NCI-H1092 treated with DMSO at 0.1 percent for 48 hours (cell line): ENCODE measurements at places on chromosomes 7 and 10.
A peak's percentile ranks its signal among the peaks of the same experiment; 100 is the strongest.

GRCh38 chr7:157476201-157476600 lies 139.4 kb downstream of the DNAJB6 start:
- no peak for DNase-seq

DNA sequence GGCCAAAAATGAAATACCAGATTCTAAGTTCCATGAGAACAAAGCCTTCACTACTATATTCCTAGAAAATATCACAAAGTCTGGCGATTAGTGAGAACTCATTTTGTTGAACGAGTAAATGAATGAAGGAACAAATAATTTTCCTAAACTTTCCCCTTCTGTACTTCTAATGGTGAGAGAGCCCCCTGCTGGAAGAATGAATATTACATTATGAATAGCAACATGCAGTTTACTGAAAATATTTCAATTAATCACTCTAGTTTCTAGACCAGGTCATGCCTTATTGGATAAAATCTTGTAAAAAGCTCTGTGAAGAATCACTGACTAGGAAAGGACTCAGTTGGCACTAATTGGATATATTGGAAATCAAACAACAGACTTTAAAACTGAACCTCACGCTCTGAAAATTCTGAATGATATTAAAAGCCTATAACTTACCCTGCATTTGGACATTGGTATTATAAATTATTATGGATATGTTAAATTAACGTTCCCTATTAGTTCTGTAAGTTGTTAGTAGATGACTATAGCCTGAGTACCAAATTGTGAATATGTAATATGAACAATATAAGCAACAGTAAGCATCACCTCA lies 32.4 kb upstream of the MTPN start:
- peak; percentile 65 for DNase-seq

GRCh38 chr7:140317999-140318398 lies 80.3 kb downstream of the SLC37A3 start:
- no peak for DNase-seq

GRCh38 chr10:21978191-21978862 lies 25.2 kb downstream of the DNAJC1 start:
- peak; percentile 5 for DNase-seq

DNA sequence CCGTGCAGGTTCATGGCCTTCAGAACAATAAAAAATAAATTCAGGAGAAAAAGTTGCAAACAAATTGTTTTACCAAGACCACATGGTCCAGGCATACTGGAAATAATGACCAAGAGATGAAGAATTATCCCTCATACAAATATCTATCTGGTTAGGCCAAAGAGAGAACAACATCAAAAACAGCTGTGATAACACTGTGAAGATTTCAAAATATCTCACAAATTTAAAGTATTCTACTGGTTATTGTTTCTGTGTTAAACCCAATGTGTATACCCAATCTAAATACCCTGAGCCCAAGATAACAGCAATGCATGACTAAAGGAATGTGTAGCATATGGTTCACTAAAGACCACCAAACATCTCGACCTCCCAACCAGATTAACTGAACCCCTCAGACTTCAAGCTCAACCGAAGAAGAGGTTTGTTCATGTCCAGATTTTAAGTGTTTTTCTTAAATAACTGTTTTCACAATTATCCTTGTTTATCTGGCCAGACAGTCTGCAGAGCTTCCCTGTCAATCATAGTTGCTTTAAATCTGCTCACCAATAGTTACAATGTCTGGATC lies 10.9 kb downstream of the OR9A2 start:
- DNase-seq: no peak

DNA sequence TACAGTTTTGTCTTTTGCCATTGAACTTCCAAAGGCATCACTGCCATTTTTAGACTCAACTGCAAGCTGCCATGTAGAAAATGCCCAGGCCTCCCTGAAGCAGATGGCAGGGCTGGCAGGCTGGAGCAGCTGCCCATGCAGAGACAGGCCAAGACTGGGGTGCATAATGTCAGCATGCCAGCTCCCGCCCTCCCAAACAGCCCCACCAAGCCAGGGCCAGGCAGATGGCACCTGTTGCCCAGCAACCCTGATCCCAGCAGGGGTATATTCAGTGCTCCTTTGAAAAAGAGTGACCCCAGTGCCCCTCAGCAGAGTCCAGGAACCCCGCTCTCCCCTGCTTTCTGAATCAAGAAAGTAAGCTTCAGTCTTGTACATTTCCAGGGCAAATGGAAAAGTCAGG lies 32.6 kb downstream of the VSTM4 start:
- DNase-seq: peak; percentile 79

DNA sequence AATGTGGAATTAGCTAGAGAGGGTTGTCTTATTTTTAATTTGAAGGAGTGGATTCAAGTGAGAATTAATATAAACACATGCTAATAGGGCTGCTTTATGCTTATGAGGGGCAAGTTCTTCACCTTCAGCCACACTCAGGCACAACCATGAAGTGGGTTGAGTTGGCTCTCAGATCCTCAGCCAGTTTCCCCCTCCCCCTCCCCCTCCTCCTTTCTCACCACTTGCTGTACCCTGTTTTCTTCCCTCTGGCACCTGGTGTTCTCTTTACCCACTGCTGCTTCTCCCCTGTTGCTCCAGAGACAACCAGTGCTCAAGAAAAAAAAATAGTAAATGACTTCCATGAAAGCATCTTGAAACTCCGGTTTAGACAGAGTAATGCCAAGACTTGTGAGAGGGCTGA lies 1083.3 kb downstream of the CNTNAP2 start:
- no peak for DNase-seq

DNA sequence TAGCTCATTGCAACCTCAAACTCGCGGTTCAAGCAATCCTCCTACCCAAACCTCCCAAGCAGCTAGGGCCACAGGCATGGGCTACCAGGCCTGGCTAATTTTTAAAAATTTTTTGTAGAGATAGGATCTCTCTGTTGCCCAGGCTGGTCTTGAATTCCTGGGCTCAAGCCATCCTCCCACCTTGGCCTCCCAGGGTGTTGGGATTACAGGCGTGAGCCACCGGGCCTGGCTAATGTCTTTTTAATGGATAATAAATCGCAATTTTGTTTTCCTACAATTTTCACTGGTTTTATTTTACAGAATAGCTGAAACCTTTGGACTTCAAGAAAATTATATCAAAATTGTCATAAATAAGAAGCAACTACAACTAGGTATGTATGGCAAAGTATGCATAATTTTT lies 10.9 kb downstream of the NUB1 start:
- DNase-seq: no peak

DNA sequence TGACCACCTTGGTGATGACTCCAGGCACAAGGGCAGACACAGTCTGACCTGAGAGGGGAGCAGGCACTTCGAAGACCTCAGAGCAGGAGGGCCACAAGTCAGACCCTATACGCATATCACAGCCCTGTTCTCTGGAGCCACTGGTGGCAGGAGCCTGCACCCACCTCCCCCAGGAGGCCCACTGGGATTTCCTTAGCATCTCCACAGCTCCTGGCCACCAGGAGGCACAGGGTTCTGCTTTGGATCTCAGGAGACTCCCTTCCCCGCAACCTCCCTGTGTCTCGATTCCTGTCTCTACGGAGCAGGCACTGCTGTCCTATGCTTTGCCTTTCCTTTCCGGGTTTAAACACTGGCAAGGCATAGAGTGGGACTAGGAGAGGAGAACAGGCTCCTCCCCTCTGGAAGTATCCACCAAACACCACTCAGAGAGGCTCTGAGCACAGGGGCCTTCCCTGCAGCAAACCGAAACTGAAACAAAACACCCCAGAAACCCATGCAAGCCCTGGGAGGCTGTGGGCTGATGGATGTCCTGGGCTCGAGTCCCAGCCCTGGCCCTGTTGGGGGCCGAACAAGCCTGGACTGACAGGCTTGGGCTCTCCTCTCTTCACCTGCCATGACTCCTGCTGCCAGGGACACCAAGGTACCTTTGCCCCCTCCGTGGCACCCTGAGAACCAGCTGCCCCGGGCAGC lies 166.3 kb downstream of the NEURL1 start:
- no peak for DNase-seq

- no peak for DNase-seq
These were observed 306.4 kb upstream of the MYO3A start for GRCh38 chr10:25627606-25628005.

DNA sequence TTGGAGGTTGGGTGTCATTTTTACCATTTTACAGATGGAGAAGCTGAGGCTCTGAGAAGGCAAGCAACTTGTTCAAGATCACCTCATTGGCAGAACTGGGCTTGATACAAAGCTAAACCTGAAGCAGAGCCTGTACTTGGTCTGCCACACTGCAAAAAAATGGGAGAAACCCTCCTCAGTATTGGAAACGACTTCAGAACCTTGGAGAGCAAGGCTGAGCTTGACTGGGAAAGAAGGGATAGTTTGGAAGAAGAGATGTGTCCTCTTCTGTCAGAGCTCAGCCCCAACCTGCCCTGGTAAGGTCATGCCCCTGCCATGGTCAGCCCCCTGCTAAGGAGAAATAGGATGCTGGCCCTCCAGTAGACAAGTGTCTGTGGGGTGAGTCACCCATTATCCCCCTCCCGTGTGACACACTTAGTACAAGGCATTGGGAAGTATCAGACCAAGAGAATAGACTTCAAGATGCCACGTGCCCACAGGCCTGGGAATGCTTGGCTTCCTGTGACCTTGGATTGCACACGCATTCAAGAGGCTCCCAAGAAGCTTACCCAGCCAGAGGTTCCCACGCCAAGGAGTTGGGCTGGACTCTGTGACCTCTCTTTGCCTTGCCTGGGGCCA lies 56.2 kb upstream of the SMNDC1 start:
- no peak for DNase-seq

- DNase-seq: no peak
These were observed 399 bp downstream of the FHIP2A start for GRCh38 chr10:114821915-114822443.

GRCh38 chr7:128954830-128955802 lies 17.4 kb downstream of the IRF5 start:
- no peak for DNase-seq

GRCh38 chr10:69057261-69057950 lies 30.5 kb upstream of the SRGN start:
- no peak for DNase-seq

- DNase-seq: no peak
These were observed 222.1 kb downstream of the WDR37 start for GRCh38 chr10:1278306-1278705.

DNA sequence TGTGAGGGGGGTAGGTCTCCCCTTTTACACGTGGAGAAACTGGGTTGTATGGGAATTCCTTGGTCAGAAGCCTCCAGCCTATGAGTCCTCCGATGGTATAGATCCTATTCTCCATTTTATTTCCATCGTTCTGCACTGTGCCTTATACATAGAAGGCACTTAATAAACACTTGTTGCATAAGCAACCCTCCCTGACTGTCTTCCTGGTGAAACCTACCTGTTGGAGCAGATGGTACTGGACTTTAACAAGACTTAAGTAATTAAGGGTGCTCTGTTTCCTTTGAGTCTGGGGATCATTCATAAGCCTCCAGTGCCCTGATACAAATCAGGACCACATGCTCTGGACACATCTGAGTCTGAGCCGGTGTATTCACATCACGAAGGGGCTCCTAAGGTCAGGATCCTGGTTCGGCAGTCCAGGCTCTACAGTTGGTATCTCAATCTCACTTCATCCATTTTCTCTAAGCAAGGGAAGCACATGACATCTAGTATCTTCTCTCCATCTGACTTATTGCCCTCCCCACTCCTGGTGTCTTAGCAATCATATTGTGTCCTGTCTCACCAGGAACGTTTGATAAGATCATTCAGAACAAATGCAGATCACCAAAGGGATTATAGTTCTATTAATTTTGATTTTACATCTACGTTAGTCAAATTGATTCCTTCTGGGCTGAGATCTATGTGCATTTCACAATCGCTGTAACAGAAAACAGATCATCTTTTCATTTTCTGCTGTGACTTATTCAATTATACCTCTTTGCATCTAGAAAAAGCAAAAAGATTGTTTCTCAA lies 22.8 kb upstream of the EZH2 start:
- DNase-seq: no peak

DNA sequence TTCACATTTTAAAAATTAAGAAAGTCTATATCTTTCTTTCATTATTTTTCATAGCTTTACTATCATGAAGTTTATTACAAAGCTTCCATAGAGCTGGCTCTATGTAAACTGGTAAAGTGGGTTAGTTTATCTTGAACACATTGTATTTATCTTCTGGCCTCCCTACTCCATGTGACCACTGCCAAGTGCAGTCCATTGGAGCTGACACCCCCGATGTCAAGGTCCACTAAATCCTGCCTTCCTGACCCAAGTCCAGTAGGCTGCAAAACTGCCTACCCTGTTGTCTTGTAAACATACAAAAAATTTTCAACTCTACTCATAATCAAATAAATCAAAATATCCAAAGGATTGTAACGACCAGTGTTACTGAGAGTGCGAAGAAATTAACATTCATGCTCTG lies 10.2 kb downstream of the DNAJC12 start:
- DNase-seq: no peak

GRCh38 chr10:9878383-9878782 lies 1139.3 kb upstream of the CELF2 start:
- no peak for DNase-seq

DNA sequence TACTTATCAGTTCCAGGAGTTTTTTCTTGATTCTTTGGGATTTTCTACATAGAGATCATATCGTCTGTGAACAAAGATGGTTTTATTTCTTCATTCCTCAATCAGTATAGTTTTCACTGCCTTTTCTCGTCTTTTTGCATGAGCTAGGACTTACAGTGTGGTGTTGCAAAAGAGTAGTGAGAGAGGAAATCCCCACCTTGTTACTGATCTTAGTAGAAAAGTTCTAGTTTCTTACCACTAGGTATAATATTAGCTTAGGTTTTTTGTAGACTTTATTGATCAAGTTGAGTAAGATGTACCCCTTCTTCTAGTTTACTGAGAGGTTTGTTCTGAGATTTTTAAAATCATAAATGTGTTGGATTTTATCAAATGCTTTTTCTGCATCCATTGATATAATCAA lies 123.3 kb downstream of the TMEM26 start:
- DNase-seq: no peak

DNA sequence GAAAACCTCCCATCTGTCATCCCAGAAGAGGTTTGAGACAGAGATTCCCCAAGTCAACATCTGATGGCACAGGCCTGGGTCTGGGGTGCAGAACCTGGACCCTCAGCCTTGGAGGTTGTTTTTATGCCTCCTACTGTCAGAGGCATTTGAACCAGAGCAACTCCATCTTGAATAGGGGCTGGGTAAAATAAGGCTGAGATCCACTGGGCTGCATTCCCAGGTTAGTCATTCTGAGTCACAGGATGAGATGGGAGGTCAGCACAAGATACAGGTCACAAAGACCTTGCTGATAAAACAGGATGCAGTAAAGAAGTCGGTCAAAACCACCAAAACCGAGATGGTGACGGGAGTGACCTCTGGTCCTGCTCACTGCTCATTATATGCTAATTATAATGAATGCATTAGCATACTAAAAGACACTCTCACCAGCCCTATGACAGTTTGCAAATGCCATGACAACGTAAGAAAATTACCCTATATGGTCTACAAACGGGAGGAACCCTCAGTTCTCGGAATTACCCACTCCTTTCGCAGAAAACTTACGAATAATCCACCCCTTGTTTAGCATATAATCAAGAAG lies 92.0 kb downstream of the ITGA8 start:
- no peak for DNase-seq

DNA sequence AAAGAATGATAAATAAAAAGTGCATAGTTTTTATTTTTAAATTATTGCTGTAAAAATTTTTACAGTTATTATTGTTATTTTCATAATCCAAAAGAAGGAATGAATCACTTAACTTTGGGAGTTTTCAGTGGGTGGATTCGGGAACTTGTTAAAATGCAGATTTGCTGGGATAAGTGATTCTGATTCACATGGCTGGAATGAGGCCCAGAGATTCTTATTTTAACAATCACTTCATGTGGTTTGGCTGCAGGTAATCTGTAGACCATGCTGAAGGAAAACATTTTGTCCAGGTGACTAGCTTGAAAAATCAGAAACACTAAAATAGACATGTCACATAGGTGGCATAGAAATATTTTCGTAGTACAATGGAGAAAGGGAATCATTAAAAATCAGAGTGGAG lies 13.9 kb downstream of the CROT start:
- no peak for DNase-seq
